ENCODE measurements at places on chromosomes 6 and 20.

GRCh38 chr6:18185624-18186023 lies 30.4 kb downstream of the KDM1B start:
- DNase-seq = no peak

GRCh38 chr6:108801366-108801765 lies 46.9 kb upstream of the ARMC2 start:
- DNase-seq = no peak

DNA sequence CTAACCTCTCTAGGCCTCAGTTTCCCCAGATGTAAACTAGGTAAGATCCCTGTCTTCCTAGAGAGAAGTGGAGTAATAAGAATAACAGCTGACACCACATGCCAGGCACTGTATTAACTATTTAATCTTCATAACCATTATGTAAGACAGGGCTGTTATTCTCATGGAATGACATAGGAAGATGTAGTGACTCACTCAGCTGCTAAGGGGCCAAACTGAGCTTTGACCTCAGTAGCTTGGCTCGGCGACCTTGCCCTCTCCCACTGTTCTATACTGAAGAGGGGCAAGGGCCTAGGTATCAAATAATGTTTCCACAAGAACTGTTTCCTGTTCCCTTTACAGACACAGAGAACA lies 2.9 kb upstream of the MDGA1 start:
- no peak for DNase-seq

DNA sequence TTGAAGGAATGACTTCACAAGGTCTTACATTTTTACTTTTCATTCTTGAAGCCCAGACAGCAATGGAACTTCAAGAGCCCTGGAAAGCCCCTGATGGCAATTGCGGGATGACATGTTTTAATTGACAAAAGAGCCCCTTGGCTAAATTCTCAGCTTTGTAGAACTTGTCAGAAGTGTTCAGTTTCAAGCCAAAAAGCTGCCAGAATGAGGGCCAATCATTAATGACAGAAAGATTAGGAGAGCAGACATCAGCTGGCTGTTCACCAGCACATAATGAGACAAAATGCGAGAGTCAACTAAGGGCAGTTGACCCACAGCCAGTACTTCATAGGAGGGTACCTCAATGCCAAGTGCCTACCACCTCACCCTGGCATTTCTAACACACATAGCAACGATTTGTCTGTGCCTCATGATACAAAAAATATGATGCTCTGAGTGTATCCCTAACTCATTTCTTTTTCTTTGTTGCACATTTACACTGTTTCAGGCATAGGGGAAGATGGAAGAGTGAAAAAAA lies 243.1 kb downstream of the MYLK4 start:
- no peak for DNase-seq

GRCh38 chr6:76124018-76124417 lies 51.6 kb upstream of the IMPG1 start:
- no peak for DNase-seq

- DNase-seq = no peak
Measured at GRCh38 chr20:46765506-46766120, 56.2 kb downstream of the SLC2A10 start.

- DNase-seq = no peak
Measured at GRCh38 chr6:160069050-160069454, 52.6 kb upstream of the SLC22A1 start.

DNA sequence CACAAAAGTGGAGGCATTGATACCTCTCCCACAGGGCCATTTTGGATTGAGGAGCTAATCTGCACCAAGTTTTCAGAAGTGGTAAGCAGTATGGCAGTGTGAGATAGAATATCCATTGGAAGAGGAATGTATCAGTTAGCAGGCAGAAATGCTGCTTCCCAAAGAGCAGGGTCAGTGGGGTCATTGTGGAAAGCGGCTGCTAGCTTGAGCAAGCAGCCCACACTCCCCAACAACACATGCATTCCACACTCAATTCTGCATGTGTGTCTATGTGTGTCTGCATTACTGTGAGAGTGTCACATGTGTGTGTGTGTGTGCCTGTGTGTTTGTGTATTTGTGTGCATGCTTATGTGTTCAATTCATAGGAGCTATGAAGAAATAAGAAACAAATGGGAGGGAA lies 190.9 kb upstream of the FOXA2 start:
- DNase-seq = no peak

DNA sequence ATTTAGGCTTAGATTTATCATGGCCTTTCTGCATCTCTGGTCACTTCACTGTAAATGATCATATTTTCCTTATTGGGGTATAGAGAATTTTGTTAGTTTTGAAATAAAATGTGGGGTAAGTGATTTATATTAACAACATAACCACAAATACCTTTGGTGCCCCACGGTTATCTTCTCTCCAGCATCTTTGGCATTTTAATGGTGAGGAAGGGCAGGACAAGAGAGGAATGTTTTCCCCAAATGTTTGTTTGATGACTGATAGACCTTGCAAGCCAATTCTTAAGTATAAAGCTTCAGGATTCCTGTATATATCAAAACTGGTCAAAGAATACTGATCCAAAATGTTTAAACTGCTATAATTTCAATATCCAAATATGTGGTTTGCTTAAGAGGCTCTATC lies 171.6 kb upstream of the SMLR1 start:
- DNase-seq = no peak

DNA sequence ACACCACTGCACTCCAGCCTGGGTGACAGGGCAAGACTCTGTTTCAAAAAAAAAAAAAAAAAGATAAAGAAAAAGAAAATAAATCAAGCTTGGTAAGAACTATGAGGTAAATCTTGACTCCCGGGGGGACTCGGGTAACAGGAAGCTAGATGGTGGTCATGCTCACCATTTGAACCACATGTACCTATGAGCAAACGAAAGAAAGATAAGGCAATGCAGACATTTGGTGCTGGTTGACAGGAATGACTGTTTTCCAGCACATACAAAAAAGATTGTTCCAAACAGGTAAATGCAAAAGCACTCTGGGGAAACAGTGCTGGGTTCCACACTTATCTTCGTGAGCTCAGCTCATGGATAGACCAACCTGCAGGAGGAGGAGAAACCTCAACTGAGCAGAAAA lies 22.8 kb upstream of the PTPN1 start:
- DNase-seq = no peak

GRCh38 chr6:129638686-129639085 lies 71.3 kb downstream of the ARHGAP18 start:
- no peak for DNase-seq

DNA sequence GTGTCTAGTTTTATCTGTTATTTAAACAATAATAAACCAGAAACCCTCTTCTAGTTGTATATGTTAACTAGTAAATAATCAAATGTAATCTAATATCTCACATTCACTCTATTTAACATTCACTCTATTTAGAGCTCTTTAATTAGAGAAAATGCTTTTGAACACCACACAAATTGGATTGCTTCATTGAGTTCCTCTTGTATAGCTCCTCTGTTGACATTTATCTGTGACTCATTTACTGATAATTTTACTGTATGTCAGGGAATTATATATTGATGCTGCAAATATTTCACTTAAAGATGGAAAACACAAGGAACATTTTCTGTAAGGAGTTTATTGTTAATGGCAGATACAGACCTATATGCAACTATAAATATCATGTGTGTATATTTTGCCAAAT lies 594.6 kb downstream of the COL12A1 start:
- DNase-seq = no peak

DNA sequence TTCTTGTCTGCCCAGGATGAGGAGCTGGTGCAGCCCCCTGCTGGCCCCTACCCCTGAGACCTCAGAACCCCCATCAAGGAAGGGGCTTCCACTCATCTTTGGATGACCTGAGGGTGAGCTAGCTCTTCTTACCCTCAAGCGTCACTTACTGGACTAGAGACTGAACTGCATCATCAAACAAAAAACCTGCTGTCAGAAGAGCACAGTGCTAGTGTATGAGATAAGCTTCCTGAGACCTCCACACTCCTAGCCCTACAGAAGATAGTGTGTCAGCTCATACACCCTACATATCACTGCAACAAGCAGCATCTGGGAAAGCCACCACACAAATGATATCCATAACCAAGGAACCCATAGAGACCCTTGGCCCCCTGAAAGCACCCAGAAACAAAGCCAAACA lies 15.0 kb downstream of the SLC22A16 start:
- no peak for DNase-seq

DNA sequence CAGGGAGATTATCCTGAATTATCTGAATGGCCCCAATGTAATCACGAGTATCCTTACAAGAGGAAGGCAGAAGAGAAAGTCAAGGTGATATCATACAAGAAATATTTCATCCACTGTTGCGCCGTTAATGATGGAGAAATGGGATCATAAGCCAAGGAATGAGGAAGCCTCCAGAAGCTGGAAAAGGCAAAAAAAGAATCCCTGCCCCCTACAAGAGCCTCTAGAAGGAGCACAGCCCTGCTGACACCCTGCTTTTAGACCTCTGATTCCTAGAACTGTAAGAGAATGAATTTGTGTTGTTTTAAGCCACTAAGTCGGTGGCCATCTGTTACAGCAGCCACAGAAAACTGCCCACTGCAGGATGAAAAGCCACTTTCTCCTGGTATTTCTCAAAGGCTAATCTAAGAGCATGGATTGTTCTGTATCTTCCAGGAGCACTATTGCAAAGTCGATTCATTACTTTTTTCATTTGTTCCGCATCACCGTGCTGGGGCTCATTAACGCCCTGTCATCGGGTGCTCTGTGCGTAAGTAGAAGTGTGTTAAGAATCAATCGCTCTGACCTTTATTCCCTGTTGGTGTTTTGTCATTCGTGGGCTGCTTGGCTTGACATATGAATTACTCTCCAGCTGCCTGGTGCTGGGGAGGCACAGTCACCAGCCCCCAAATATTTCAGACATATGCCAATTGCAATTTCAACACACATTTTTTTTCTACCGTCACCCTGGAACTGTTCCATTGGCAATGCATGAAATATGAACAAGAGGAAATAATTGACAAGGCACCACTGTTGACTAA lies 117.0 kb downstream of the PCSK2 start:
- DNase-seq = no peak

DNA sequence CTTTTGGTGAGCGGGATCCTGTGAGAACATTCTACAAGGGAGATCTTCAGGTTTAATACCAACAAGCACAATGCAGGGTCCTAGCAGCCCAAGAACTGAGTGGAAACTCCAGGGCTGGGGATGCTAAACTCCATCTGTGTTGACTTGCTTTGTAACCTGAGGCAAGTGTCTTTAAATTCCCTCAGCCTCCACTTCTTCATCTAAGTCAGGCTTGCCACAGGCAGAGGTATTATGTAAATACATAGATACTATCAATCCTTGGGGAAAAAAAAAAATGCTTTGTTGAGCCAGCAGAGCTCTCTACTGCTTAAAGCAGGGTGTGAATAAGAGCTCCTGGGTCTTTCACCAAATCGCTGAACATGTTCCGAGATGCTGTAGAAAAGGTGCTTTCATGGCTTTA lies 114.2 kb upstream of the PHACTR1 start:
- no peak for DNase-seq

DNA sequence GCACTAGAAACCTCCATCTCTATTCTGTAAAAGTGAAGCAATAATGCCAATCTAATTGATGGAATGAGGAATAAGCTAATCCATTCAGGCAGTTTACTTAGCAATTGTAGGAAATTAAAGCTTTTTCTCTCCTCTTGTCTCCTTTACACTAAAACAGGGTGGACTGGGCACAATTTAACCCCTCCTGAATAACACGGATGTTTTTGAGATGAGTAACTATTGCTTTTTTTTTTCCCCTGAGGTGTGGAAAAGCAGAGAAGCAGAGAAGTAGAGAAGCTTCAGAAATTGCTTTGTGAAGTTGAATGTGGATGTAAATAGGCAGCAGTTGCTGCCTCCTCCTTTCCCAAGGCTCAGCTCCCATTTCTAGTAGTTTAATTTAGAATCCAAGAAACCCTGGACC lies 40.0 kb upstream of the GCNT2 start:
- no peak for DNase-seq

GRCh38 chr6:105598264-105598663 lies 195.4 kb upstream of the PREP start:
- DNase-seq = no peak

GRCh38 chr6:156502969-156503504 lies 274.1 kb upstream of the ARID1B start:
- DNase-seq = no peak

GRCh38 chr6:47175656-47176055 lies 133.5 kb upstream of the ADGRF1 start:
- DNase-seq = no peak

- no peak for DNase-seq
Measured at GRCh38 chr6:3311826-3312225, 53.1 kb downstream of the PSMG4 start.

DNA sequence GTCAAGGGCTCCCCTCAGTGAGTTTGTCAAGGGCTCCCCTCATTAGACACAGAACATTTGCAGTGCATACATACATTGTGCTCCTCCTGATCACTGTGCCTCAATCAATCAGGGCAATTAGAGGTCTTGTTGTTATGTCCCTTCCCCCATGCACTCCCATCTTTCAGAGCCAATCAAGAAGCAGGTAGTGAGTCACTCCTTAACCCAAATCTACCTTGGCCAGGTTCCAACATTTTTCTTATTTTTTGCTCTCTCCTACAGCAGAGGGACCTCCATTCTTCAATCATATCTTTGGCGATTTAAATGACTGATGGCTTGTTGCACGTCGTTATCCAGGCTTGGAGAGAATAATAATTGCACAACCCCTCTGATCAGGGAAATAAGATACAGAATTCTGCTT lies 409.9 kb upstream of the SPTLC3 start:
- DNase-seq = no peak

DNA sequence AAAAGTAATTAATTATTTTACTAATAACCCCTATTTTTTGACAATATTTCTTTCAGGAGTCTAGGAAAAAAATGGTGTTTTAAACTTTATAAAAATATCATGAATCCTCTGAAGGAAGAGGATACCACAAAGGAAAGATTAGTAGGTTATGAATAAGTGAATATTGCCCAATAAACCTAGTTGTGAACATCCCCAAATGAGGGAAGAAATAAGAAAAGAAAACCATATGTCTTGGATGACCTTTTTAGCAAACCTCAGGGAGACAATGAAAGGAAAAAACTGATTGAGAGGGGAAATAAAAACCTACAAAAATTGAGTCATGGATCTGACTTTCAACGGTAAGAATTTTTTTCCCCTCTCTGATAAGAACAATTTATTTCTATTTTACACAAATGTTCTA lies 34.4 kb downstream of the TENT5A start:
- no peak for DNase-seq

- DNase-seq = no peak
Measured at GRCh38 chr6:39191236-39191930, 37.9 kb downstream of the KCNK5 start.
